ENCODE measurements at places on chromosomes 12 and 14.

DNA sequence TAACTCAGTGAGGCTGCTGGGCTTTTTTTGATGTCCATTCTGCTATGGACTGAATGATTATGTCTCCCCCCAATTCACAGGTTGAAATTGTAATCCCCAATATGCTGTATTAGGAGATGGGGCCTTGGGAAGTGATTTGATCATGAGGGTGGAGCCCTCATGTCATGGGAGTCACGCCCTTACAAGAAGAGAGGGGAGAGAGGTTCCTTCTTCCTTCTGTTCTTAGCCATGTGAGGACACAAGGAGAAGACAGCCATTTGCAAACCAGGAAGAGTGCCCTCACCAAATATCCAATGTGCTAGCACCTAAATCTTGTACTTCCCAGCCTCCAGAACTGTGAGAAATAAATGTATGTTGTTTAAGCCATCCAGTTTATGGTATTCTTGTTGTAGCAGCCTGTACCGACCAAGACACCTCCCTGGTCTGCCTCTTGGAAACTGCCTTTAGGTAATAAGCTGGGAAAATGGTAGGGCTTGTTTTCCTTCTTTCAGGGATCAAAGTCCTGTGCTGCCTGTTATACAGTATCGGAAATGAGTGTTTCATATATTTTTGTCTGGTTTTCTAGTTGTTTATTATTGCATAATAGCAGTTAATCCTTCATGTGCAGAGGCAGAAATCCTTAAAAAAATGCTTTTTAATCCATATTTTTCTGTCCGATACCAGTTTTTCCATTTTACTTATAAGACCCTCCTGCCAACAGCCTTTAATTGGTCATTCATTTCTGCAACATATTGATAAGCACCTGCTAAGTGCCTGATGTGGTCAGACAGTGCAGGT, 16.3 kb downstream of the BORCS5 start:
- no peak for DNase-seq

- DNase-seq: no peak
Measured at GRCh38 chr12:88398031-88398430, 182.2 kb downstream of the KITLG start.

DNA sequence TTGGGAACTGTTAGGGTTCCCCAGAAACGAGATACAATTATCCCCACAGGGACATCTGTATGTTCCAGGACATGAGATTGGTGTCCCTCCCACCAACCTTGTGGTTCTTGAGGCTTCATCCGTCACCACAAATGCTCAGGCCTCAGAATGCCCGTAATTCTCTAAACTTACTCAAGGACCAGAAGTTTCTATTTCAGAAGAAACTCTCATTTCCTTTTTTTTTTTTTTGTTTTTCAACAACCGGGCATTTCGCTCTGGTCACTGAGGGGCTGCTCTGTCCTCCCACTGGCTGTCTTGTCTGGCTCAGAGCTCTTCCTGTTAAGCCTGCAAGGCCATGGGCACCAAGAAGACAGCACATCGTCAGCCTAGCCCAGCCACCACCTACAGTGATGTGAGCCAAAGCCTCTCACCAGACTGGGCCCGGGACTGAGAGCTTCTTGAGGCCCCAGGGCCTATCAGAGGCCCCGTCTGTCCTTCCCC, 36.2 kb downstream of the VDR start:
- no peak for DNase-seq

- DNase-seq: no peak
Measured at GRCh38 chr12:54723379-54724256, 75.5 kb upstream of the DCD start.

- no peak for DNase-seq
Measured at GRCh38 chr12:84243686-84244085, 668.9 kb downstream of the SLC6A15 start.

GRCh38 chr12:5096241-5096924, 52.7 kb downstream of the KCNA5 start:
- no peak for DNase-seq

DNA sequence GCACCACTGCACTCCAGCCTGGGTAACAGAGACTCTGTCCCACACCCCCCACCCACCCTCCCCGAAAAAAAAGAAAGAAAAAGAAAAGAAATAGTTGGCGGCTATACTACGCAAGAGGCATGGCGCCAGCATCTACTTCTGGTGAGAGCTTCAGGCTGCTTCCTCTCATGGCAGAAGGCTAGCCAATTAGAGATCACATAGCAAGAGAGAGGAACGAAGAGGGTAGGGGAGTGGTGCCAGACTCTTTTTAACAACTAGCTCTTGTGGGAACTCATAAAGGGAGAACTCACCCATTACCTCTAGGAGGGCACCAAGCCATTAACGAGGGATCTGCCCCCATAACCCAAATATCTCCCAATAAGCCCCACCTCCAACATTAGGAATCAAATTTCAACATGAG, 6.2 kb downstream of the DENND5B start:
- DNase-seq: no peak
